ENCODE measurements at places on chromosomes 13 and 19.
A peak's percentile ranks its signal among the peaks of the same experiment; 100 is the strongest.

GRCh38 chr19:51119101-51119500, 5.6 kb upstream of the SIGLEC9 start:
- DNase-seq = no peak

GRCh38 chr19:39969681-39970424, 1.1 kb upstream of the PSMC4 start:
- DNase-seq = no peak

- DNase-seq = no peak
Measured at GRCh38 chr13:93915269-93915809, 564.1 kb downstream of the DCT start.

DNA sequence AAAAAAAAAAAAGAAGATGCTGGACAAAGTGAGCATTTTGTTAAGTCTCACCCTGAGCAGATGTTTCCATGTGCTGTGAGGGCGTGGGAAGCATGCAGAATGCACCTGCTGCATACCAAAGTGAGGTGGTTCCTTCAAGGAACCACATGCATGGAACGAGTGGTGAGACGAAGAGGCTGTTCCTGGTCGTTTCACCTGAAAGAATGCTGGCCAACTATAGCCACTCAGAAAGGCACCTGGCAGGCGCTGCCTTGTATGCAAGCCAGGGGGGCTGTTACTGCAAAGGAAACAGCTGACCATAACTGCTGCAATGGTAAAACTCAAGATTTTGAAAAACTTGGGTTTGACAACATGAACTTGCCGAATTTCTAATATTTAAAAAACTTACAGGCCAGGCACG, 14.7 kb downstream of the MIER2 start:
- no peak for DNase-seq

DNA sequence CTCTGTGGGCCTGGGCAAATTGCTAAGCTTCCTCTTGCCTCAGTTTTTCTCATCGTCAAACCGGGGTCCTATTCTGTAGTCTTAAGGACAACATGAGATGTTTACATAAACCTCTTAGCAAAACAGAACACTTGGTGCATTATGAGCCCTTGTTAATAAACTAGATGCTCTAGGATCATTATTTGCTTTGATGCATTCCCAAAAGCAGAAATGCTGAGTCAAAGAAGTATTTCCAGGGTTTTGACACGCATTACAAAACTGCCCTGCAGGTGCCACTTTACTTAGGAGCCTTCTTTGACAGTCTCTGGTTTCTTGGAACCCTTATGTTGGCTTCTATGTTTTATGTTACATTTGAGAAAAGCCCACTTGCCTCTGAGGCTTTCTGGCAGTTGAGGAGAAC, 12.1 kb downstream of the AKAP11 start:
- DNase-seq = no peak

GRCh38 chr13:53782488-53782961, 753.9 kb downstream of the OLFM4 start:
- DNase-seq = peak; percentile 4

- no peak for DNase-seq
Measured at GRCh38 chr19:3494051-3494450, 6.4 kb downstream of the DOHH start.

DNA sequence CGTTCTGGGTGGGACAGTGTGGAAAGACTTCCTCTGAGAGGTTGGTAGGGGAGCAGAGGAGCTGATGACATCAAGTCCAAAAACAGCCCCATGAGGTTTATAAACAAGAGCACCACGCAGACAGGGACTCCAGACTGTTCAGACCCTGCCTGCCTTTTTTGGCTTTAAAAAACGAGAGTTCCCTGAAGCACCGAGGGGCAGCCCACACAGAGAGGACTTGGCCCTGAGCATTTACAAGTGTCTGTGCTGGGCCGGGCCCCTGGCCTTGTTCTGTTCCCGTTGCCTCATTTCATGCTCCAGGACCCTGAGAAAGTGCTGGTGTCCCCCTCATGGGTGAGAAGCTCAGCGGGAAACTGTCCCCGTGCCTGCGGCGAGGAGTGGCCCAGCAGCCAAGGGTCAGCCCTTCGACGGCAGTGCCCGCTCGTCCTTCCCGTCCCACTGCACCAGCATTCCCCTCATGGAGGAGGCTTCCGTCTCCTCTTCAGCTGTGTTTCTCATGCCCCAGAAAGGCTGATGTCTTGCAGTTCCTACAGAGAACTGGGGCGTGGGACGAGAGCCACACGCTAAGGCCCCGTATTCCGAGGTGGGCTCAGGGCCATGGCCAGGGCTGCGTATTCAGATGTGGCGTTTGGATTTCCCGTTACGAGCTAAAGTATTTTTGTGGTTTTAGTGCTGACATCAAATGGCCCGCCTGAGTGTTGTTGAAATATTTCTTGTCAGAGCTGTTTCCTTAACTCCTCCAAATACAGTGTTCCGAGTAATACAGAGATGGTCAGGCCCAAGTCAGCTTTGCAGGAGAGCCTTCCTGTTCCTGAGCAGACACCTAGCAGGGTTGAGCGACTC, 93.5 kb downstream of the ATP11A start:
- DNase-seq = no peak

- DNase-seq = no peak
Measured at GRCh38 chr13:94559222-94559795, 36.6 kb downstream of the TGDS start.

GRCh38 chr13:91381371-91381770, 17.1 kb upstream of the GPC5 start:
- DNase-seq = no peak

DNA sequence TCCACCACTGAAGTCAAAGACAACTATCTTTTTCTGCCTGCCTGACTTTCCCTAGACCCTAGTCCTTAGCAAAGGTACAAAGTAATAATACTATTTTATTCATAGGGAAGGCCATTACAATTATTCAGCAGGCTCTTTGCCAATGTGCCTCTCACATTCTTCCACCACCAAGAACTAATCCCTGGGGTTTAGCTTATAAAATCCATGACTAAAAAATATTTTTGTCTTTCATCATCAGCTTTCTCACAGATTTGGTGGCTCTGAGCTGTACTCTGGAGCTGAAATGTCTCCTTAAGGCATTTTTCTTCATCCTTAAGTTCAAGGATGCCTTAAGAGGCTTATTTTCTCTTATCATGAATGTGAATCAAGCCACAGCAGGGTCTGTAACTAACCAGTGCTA, 96.1 kb downstream of the OXGR1 start:
- no peak for DNase-seq

DNA sequence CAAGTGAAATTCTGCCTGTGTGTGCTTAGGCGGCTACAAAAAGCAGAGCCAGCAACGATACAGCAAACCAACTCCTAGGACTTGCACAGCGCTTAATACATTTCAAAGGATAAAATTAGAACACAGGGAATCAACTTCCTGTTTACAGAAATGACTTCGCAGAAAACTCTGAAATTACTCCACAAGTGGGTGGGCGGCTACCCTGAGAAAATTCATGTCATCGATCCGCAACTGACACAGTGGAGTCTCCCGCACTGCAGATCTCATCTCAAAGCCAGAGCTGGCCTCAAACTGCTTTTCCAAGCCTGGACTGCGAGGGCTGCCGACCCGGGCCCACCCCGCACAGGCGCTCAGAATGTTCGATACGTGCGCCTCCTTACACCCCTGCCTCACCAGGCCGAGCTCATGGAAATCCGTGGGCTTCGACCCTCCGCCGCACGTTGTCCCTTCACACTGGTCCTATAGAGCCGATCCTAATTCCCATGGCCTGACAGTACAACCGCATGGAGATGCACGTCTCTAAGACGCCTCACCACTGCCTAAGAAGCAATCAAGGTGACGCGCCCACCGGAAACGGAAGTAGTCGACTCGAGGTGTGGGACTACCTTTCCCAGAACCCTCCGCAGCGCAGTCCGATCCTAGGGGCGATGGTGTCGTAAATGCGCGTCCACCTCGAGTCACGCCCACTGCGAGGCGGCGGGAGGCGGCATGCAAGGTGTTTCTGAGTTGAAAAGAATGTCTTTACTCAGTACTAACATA, at the start of gene ZNF229:
TSS of gene ZNF229 (minus strand) at position 557 of the 759 bp plus-strand sequence. CDS start 5,625 bp downstream, outside the sequence.
- peak; percentile 77 for DNase-seq

DNA sequence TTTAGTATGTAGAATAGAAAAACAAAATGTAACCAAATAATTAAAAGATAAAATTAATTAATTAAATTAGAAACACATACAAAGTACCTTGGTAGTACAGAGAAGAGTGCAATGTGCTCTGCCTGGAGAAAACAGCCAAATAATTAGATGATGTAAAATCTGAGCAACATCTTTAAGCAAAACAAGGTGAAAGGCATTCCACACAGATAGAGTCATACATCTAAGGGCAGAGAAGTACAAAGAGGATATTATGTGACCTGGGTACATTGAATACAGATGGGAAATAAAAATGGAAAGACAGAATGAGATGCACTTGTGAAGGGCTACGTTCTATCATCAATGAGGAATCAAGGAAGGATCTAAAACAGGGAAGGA, 25.2 kb upstream of the FNDC3A start:
- DNase-seq = no peak

- no peak for DNase-seq
Measured at GRCh38 chr13:23081901-23082300, 98.9 kb upstream of the SGCG start.

DNA sequence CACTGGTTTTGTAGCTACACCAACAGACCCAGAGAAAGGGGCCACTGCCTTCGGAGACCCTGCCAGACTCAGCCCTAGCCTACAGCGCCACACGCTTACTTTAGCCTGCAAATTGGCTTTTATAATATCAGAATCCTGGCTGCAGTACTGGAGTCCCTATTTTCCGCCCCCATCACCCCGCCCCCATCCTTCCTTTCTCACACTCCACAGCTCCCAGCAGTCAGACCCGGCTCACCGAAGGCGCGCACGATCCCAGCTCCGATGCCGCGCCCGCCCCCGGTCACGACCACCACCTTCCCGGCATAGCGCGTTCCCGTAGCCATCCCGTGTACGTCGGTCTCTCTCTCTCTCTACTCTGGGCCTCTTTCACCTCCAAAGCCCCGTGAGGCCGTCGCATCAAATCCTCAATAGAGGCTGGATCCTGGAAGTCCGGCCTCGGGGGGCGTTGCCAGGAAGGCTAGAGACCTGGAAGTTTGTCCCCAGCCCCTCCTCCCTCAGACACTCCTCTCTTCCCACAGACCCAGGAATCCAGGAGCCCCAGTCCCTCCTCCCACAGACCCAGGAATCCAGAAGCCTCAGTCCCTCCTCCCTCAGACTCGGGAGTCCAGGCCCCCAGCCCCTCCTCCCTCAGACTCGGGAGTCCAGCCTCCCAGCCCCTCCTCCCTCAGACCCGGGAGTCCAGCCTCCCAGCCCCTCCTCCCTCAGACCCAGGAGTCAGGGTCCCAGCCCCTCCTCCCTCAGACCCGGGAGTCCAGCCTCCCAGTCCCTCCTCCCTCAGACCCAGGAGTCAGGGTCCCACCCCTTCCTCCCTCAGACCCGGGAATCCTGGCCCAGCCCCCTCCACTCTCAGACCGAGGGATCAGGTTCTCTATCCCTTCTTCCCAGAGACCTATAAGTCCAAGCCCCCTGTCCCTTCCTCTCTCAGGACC, at the start of gene HSD17B14:
TSS of gene HSD17B14 (minus strand) at position 403 of the 929 bp plus-strand sequence. CDS start at position 323, 80 bp downstream.
- no peak for DNase-seq

- no peak for DNase-seq
Measured at GRCh38 chr19:12772323-12772722, 3.0 kb downstream of the HOOK2 start.

DNA sequence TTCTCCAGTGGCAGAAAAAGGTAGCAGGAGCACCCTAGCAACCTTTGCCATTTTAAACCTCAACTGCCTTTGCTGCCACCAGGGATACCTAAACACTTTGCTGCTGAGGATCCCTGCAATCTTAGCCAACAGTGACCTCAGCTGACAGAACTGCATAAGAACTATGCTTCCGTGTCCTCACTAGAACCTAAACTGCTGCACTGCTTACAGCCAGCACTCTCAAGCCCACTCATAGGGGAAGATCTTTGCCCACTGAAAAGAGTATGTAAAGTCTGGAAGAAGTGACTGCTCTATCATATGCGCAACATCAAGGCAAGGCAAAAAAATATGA, 270.0 kb upstream of the PCDH20 start:
- DNase-seq = no peak

- no peak for DNase-seq
Measured at GRCh38 chr13:20696073-20696472, 7.4 kb upstream of the IL17D start.

DNA sequence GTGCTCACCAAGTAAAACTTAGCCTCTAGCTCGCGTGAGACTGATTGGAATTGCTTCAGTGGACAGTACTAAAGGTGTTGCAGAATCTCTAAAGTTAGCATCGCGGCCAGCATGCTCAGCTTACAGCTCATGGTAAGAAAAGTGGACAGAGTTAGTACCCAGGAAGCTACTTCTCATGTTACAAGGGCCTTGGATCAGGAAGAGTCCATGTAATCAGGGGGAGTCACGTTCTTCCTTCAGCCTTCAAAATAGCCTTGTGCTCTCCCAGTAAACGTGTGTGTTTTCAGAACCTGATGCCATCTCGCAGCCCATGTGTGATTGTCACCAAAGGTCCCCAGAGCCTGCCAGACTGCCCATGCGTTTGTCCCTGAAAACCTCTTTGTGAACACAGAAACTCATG, 195.8 kb upstream of the RNF113B start:
- DNase-seq = no peak

DNA sequence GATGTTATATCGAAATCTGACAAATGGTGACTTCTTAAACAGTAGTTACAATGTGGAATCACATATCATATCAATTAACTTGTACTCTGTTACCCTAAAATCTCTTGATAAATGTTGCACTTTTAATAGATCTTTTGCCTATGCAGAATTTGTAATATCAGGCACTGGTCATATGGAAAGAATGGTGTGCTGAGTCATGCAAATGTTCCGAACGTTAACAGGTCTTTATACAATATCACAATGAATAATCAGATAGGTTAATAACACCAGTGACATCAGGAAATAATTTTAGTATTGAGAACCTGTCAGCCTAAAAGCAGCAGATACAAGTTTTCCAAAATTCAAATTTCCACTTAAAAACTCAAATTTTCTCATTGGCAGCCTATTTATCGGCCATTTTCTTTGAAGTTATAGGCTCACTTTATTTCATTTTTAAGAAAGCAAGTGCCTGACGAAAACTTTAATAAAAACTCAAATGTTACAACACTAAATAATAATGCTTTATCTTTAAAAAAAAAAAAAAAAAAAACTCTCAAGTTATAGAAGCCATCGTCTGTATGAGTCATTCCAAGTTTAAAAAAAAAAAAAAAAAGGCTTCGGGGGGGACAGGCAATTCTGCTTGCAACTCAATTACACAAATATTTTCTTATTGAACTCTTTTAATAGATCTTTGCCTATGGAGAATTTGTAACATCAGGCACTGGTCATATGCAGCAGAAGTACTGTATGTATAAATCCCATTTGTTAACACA, 180.9 kb downstream of the DIAPH3 start:
- DNase-seq = no peak

GRCh38 chr19:4183967-4184717, 1.7 kb downstream of the ANKRD24 start:
- DNase-seq = no peak

- DNase-seq = no peak
Measured at GRCh38 chr19:11814700-11815035, 595 bp downstream of the ZNF440 start.
